ENCODE measurements at places on chromosomes 16 and 17. TPM values are rescaled to one million over a fixed set of nuclear protein-coding genes. Genes with fewer than 3 reads are reported as not detected.

The TVP23A gene
- not detected for total RNA-seq

The OR4D1 gene
- total RNA-seq: not detected

The TBX2 gene
- 0.09 TPM for total RNA-seq

The TBC1D3 gene
- not detected for total RNA-seq

The ANKFN1 gene
- not detected for total RNA-seq

The PRSS21 gene
- 1.0 TPM for total RNA-seq

The ST6GALNAC1 gene
- total RNA-seq: not detected

The NAGPA gene
- 34.8 TPM for total RNA-seq

The TEX14 gene
- 0.05 TPM for total RNA-seq

The CAVIN1 gene
- 840 TPM for total RNA-seq

The SCIMP gene
- not detected for total RNA-seq

The KRT222 gene
- total RNA-seq: 0.34 TPM

The TOP2A gene
- total RNA-seq: 39.3 TPM

The KRTAP9-8 gene
- total RNA-seq: not detected

The ZNF500 gene
- 10.9 TPM for total RNA-seq

The MT4 gene
- total RNA-seq: not detected

The MCRIP2 gene
- total RNA-seq: 11.2 TPM

The AGRP gene
- not detected for total RNA-seq

The SEZ6L2 gene
- 0.68 TPM for total RNA-seq

The RHBDL3 gene
- 0.05 TPM for total RNA-seq

The DYNLRB2 gene
- not detected for total RNA-seq

The DNASE1 gene
- 20.8 TPM for total RNA-seq

The ABCA10 gene
- total RNA-seq: 0.88 TPM

The CARD14 gene
- total RNA-seq: 0.34 TPM

The PPL gene
- total RNA-seq: 7.0 TPM

The CSH1 gene
- not detected for total RNA-seq

The KATNIP gene
- total RNA-seq: 23.1 TPM

The UNC45B gene
- total RNA-seq: not detected

The PPP1R27 gene
- total RNA-seq: not detected

The PDPR gene
- 53.1 TPM for total RNA-seq

The CCL16 gene
- total RNA-seq: 0.68 TPM

The CHST4 gene
- not detected for total RNA-seq

The ITGAD gene
- total RNA-seq: not detected

The ATP2A1 gene
- total RNA-seq: not detected

The ABAT gene
- 1.4 TPM for total RNA-seq

The CLEC3A gene
- total RNA-seq: not detected

The BCL6B gene
- 140 TPM for total RNA-seq

The RPL27 gene
- total RNA-seq: 842 TPM

The SECTM1 gene
- 3.6 TPM for total RNA-seq

The SLC5A11 gene
- total RNA-seq: 0.17 TPM

The NATD1 gene
- total RNA-seq: 4.1 TPM

The MYOCD gene
- total RNA-seq: under 0.01 TPM
